Stimulated activated CD4-positive, alpha-beta T cell treated with anti-CD3 and anti-CD28 coated beads, Interleukin-15, amount 100 ng/mL, for 24 hours (primary cell): ENCODE measurements at places on chromosomes 12 and 14.

DNA sequence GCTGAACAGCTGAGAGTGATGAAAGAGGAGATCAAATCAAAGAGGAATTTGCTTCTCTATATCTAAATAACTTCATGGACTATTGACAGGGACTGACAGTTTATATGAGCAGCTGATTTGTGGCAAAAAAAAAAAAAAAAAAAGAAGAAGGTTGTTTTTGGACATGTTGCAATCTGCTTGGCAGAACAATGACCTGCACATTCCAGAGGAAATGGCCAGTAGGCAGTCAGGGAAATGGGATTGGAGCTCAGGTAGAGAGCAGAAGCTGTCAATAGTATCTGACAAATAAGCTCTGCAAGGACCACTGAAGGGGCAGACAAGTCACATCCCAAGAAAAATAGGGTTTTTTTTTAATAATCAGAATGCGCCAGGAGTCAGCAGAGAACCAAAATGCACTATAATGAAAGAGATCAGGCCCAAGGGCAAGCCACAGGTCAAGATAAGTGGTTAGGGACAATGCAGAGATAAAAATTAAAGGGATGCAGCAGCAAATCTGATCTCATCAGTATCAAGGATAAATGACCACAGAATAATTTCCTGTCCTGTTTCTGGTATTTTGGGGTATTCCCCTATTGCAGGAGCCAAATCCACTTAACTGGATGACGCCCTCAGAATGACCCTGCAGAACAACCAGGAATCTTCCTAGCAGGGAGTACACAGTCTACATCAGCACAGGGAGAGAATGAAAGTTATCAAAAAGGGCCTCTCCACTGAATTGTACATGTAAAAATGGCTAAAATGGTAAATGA, 22.6 kb upstream of the DUSP16 start:
- no peak for DNase-seq

DNA sequence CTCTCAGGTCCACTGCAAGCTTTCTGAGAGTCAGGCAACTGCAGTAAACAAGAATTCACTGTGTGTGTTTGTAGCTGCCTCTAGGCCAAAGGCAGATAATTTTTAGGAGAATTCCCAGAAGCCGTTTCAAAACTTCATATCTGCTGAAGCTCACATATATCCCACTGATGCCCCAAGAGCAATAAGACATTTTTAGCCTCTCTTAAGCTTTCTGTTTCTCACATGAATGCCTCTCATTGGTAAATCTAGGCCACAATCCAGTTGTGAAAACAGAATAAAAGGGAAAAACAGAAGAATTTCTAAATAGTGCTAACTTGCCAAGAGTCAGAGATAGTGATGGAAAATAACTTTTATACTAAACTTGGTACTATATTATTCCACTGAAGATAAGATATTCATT, 48.5 kb upstream of the LIN7A start:
- DNase-seq, result no peak

DNA sequence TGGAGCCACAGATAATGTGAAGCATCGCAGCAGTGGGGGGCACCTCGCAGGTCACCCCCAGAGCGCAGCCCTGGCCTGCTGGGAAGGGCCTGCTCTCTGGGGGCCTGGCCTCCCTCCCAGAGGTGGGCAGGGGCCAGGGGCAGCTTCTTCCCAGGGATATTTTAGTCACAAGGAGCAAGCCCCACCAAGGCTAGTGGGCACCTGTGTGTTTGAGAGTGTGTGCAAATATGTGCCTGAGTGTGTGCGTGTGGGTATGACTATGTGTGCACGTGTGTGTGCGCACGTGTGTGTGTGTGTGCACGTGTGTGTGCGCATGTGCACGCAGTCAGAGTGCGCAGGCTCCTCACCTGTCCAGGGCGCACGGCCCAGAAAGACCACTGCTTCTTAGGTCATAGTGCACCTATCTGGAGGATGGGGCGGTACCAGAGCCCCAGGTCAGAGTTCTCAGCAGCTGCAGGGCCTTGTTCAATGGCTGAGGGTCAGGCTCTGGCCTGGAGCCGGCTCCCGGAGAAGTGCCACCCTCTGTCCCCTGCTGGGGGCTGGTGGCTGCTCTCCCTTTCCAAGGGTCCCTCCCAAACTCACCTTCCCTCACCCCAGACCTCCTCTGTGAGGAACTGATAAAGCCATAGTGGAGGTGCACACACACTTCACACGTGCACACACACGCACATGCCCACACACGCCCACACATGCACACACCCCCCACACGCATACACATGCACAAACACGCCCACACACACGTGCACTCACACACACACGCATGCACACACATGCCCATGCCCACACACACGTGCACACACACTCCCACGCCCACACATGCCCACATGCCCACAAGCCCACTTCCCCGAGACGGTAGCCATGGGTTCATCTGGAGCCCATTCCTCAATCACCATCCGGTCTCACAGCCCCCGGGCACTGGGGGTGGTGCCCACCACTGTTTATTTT, 128.5 kb downstream of the KIF26A start:
- DNase-seq, result no peak

DNA sequence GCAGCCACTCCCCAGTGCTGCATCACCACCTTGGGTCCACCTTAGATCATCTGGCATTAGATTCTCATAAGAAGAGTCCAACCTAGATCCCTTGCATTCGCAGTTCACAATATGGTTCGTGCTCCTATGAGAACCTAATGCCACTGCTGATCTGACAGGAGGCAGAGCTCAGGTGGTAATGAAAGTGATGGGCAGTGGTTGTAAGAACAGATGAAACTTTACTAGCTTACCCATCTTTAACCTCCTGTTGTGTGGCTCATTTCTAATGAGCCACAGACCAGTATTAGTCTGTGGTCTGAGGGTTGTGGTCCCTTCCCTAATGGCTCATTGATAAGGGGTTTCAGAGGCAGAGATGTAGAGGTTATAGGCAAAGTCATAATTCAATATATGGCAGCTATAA, 615.9 kb upstream of the MIS18BP1 start:
- DNase-seq, result no peak

GRCh38 chr12:49678711-49679110, 28.5 kb downstream of the FMNL3 start:
- DNase-seq, result no peak

DNA sequence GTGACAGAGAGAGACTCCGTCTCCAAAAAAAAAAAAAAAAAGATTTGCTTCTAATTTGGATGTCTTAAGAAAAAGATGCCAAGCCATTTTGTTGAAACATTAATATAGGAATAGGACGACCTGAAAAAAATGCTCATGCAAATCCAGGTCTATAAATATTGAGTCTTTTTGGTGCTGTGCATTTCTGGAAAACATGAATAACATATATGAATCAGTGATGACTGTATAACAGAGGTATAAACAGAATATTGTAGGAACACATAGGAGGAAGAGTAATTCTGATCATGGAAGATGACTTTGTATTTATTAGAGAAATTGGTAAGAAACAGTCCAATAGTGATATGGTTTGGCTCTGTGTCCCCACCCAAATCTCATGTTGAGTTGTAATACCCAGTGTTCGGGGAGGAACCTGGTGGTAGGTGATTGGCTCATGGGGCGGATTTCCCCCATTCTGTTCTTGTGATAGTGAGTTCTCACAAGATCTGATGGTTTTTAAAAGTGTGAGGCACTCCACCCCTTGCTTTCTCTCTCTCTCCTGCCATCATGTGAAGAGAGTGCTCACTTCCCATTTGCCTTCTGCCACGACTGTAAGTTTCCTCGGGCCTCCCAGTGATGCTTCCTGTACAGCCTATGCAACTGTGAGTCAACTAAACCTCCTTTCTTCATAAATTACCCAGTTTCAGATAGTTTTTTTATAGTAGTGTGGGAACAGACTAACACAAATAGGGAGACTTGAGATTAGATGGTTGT, 3.0 kb upstream of the SRSF5 start:
- peak; percentile 62 for DNase-seq

GRCh38 chr14:67583711-67584644, 16.1 kb downstream of the PIGH start:
- peak; percentile 26 for DNase-seq

- no peak for DNase-seq
Observed at GRCh38 chr12:93749515-93749914, 72.3 kb downstream of the CRADD start.

- no peak for DNase-seq
Observed at GRCh38 chr14:96574633-96575632, 72.8 kb downstream of the PAPOLA start.
